ENCODE measurements at places on chromosomes 12 and 14.

DNA sequence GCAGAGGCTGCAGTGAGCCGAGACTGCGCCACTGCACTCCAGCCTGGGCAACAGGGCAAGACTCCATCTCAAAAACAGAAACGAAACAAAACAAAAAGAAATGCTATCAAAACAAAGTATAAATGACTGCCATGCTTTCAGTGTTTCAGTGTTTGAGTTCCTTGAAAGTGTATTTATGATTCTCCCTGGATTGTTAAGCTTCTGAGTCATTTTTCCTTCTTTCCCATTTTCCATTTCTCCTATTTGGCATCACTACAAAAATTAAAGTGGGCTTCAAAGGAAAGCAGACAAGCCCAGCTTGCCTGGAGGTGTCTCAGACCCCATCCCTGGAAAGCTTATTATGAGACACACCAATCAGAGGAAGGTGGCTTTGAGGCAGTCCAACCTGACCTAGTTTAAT lies 35.1 kb downstream of the NIN start:
- DNase-seq = no peak

- DNase-seq = no peak
Measured at GRCh38 chr12:11853126-11853525, 203.7 kb downstream of the ETV6 start.

DNA sequence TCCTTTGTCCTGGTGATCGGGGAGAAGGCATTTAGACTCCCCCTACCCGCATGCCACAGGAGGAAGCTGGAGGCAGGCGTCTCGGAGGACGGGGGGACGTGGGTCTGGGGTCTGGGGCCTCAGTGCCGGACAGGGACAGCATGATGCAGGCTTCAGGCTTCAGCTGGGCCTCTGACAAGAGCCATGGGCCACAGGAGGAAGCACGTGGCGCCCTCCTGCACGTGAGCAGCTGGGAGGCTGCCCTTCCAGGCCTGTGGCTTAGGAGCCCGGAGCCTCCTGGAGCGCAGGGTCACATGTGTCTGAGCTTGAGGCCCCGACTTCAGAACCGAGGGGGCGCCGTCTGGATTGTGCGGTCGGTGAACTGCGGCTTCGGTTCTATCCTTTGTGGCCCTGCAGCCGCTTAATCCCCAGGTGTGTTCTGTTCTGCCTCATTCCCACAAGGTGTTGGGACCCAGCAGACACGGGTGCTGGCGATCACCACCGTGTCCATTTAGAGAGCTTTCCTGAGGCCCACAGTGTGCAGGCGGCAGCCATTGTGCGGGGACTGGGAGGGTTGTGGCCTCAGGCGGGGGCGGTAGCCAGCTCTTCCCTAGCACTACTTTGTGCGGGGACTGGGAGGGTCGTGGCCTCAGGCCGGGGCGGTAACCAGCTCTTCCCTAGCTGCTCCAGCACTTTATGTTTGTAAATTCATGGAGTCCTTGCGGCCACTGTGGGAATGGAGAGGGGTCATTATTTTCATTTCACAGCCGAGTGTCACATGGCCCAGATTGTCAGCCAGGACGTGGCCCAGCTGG lies 150.2 kb downstream of the ADGRD1 start:
- no peak for DNase-seq

DNA sequence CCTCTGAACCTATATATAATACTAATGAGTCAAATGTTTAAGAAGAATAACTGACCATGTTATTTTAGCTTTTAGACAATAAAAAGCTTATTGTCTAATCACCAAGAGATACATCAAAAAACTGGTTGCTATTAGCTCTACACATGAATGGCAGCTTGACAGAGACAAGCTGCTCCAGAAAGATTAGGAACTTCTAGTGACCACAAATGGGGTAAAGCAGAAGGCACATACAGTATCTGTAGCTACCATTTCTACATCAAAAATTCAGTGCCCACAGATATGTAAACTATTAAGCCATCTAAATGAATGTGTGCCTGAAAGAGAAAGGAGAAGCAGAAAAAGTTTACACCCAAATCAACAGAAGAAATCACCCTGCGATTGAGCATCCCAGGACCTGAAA lies 2.4 kb downstream of the AREL1 start:
- no peak for DNase-seq

DNA sequence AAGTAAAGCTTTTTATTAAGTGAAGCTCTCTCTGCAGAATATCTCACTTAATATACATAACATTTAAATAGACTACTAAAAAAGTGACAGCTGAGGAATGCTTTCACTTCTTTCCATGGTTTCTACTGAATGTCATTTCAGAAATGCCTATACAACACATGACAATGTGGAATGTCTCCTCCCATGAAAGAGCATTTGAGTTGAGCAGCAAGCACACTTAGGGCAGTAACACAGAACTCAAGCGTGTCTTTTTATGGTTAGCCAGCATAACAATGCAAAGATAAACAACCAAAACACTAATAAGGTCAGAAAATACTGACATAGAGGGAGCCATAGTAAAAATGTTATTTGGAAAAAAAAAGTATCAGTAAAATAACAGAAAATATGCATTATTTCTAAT lies 9.4 kb downstream of the PPP1R12A start:
- DNase-seq = no peak

GRCh38 chr12:51202718-51203117 lies 15.1 kb downstream of the POU6F1 start:
- DNase-seq = no peak

- no peak for DNase-seq
Measured at GRCh38 chr12:129871991-129872972, 31.5 kb downstream of the TMEM132D start.

- no peak for DNase-seq
Measured at GRCh38 chr12:18492372-18493025, 231.2 kb downstream of the PIK3C2G start.

- DNase-seq = no peak
Measured at GRCh38 chr14:31947680-31948595, 129.2 kb upstream of the ARHGAP5 start.

- no peak for DNase-seq
Measured at GRCh38 chr14:21440859-21441258, 15.1 kb downstream of the CHD8 start.

DNA sequence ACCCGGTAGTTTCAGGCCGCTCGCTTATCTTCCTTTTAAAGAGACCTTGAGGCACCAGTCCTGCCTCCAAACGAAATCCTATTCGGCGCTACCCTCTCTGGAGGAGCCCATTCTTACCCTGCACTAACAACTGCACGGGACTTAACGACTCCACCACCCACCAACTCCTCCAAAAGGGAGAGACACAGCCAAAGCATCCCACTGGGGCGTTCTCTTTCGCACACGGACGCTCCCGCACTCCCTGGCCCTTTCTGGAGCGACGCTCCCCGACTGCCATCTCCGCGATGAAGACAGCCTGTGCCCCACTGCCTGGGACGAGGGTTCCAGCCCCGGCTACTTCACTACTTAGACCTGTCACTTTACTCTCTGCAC lies 650 bp downstream of the GALC start:
- DNase-seq = no peak

DNA sequence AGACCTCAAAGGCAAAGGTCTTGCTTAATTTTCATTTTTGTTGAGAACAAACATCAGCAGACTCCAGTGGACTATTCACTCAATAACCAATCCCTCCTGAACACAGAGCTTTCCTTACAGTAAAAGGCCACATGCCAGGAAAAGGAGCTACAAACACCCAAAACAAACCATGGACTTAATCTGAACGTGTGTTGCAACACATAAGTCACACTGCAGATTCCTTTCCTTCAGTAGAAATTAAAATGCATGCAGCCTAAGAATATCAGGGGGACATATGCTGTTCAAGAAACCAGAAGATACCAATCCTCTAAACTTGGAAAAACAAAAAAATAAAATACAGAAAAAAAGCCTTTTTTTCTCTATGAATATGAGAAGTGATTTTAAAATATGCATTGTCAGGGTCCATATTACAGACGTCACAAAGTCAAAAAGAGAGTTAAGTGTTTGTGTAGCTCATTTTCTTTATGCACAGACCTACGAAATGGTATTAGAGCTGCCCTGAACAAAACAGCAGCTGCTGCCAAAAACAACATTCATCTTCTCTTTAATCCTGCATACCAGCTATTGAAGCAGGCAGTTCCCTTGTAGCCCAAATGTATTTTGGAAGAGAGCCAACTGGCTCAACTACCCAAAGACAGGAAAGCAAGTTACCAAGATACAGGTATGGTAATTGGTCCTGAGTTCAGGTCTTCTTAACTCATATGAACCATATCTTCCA lies 26.2 kb downstream of the KITLG start:
- DNase-seq = no peak

DNA sequence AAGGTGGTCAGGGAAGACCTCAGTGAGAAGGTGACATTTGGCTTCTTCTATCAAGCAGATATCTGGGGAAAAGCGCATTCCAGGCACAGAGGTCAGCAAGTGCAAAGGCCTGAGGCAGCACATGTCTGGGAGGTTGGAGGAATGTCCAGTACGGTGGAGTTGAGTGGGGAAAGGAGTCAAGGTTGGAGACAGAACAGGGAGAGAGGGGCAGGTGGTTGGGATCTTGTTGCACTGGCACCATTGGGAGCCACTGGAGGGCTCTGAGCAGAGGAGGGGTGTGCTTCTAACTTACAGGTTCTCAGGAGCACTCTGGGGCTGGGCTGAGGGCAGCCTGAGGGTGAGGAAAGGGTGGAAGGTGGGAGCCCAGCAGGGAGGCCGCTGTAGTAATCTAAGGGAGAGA lies 52.1 kb downstream of the EID3 start:
- no peak for DNase-seq

DNA sequence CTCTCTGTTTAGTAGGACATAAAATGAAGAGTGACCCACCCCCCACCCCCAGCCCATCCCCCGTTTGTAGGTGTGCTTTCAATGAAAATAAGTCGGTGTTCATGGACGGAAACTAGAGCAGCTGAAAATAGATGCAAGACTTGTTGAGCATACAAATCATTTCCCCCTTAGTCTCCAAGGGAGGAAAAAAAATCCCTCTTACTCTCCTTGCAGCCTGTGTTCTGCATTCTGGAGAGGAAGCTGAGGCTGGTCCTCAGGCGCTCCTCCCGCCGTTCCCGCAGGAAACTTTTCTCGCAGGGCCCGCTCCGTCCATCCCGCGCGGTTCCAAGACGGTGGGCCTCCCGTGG lies 259.0 kb upstream of the E2F7 start:
- no peak for DNase-seq
